ENCODE measurements at places on chromosomes 5 and 9.
A peak's percentile ranks its signal among the peaks of the same experiment; 100 is the strongest.

GRCh38 chr9:134497283-134497860 lies 144.2 kb upstream of the COL5A1 start:
- no peak for DNase-seq

GRCh38 chr5:926417-927171 lies 33.9 kb downstream of the TRIP13 start:
- DNase-seq = no peak

DNA sequence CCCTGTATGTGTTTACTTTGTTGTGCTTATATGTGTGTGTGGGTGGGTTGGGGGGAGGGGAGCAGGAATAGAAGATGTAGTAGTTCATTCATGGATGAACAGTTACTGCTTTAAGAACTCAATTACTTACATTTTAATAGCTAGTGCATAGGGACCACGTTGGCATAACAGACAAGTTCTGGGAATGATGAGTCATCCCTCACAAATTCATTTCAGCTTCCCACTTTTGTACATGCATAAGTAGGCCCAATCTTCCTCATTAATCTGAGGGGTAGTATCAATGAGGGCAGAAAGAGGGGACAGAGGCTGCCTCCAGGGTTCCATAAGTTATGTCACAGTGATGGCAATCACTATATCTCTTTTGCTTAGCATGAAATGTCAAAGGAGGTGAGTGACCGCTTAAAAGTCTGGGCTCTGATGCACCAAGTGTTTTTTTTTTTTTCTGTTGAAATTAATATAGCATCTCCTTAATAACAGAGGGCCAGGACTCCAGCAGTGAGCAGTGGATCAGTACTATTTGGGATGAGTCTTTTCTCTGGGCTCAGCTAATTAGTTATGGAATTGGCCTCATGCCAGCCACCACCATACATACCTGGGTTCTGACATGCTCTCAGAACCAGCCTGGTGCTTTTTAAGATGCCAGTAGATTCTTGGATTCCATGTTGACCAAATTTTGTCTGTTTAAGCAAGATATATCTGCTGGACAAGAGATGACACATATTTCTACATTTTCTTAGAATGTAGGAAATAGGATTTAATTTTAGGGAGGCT lies 37.1 kb downstream of the PRDM6 start:
- no peak for DNase-seq

DNA sequence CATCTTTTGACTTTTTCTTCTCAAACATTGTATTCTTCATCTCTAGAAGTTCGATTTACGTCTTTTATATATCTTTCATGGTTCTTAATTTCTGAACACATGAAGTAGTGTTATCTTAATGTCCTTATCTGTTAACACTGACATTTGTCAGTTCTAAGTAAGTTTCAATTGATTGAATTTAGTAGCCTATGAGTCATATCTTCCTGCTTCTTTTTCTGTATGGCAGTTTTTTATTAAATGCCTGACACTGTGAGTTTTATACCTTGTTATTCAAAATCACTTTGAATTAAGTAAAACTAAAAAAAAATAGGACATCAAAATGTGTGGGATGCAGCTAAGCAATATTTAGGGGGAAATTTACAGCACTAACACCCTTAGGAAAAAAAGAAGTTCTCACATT lies 707.0 kb upstream of the ACO1 start:
- DNase-seq = no peak

- DNase-seq = no peak
Observed at GRCh38 chr9:135267191-135267809, 179.8 kb downstream of the OLFM1 start.

- no peak for DNase-seq
Observed at GRCh38 chr5:127400539-127400938, 109.9 kb downstream of the MEGF10 start.

DNA sequence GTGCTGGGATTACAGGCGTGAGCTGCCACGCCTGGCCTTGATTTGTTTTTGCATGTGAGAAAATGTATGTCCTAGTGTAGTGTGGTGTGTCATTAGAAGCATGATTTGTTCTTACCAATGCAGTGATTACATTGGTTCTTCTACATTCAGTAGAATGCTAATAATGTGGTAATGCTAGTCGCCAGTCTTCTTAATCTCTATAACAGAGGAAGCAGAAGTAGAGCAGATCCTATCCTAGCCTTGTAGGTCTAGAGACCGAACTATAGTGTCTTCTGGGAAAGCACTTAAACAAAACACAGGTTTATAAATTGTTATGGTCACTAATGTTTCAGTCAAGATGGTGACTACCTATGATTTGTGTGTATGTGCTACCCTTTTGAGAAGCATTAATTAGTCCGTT lies 197.5 kb upstream of the DMRT1 start:
- no peak for DNase-seq

DNA sequence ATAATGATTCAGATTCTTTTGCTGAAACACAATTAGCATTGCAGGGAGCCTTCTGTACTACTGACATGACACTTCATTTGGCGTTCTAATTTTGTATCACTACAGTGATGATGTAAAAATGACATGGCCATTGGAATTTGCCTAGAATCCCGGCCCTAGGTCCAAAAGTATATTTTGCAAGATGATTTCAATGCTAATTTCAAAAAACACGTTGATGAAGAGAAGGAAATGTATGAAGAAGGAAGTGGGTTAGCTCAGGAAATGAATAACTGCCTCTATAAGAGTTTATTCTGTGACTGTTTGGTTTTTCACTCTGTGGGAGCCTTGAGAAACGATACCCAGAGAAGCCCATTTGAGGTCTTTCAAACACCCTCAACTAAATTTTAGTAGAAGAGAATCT lies 59.3 kb downstream of the OSTF1 start:
- no peak for DNase-seq

DNA sequence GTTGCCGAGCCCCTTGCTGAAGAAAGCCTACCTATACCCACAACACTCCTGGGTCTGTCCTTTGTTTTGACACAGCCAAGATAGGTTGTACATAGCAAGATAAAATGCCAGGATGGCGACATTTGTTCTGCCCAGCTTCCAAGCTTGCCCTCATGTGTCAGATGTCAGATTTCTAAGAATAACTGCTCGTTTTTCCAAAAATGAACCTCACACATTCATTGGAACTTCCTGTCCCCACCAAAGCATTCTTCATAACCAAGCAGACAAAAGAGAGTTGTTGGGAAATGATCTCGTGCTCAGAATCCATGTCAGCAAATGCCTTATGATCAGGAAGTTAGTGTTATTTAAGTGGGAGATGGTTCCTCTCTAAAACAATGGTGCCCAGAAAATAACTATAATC lies 210.1 kb downstream of the ZNF608 start:
- DNase-seq = no peak

GRCh38 chr5:126139086-126139485 lies 284.1 kb upstream of the GRAMD2B start:
- DNase-seq = no peak

GRCh38 chr5:116492016-116492623 lies 82.5 kb downstream of the SEMA6A start:
- DNase-seq = no peak

DNA sequence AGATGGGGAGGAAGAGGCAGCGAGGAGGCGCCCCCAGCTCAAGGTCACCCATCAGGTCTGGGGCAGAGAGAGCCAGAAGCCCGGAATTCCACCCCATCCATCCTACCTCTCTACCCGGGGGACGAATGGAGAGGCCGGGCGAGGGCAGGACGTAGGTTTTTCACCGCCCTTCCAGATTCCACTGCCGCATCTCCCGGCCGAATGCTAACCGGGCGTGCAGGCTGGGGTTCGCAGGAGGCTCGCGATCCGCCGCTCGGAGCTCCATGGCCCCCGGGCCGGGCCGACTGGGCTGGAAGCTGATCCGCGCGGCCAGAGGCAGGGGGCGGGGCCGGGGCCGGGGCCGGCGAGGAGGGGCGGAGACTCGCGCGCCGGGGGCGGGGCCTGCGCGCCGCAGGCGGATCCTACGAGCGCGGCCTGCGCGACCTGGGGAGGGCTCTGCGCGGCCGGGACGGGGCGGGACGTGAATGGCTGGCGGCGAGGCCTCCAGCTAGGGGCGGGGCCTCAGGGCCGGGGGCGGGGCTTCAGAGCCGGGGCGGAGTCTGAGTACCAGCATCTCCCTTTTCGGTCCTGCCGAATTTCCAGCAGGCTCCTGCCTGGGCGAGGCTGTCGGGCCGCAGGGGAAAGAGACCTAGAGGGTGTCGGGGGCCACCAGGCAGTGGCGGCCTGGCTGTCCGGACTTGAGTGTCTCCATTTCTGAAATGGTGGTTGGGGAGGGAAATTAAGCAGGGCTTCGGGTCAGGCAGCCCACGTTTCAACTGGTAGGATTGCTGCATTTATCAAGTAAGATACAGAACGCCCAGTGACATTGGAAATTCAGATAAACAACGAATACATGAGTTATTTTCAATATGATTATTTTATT lies at the start of gene ST6GALNAC4:
Gene ST6GALNAC4, minus strand, starts transcription at position 322 of the 862 bp plus-strand sequence. CDS start 622 bp downstream, outside the sequence.
- peak; percentile 97 for DNase-seq

- DNase-seq = no peak
Observed at GRCh38 chr5:109196087-109196822, 213.5 kb downstream of the PJA2 start.

DNA sequence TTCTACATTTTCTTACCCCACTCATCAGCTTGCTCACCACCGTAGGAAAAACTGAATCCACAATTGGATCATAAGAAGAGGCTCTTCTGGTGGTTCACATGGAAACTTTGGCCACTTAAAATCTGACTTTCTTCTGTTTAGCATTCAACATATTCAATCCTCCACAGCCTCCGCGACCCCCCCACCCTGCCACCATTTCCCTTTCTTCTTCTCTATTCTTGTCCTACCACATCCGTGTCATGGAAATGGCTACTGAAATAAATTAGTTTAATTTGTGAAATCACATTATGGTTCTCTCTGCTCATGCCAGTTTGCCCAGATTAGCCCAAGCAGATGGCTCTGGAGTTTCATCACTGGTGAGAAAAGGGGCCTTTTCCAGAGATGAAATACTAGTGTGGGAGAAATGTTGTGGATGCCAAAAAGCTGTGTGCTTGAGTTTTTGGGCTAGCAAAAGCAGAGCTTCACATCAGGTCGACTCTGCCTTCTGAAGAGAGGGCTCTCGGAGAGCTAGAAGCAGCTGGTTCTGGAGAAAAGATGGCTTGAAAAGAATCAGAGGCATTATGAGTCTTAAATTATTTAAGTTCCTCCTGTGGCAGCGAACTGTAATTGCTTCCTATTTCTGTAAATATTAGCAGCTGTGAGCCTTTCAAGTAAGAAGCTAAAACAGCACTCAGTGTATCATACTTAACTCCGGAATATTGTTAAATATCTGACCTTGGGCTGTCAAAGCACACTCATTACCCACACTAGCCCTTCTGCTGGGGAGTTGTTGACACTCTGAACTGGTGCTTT lies 107.1 kb downstream of the MAT2B start:
- no peak for DNase-seq

DNA sequence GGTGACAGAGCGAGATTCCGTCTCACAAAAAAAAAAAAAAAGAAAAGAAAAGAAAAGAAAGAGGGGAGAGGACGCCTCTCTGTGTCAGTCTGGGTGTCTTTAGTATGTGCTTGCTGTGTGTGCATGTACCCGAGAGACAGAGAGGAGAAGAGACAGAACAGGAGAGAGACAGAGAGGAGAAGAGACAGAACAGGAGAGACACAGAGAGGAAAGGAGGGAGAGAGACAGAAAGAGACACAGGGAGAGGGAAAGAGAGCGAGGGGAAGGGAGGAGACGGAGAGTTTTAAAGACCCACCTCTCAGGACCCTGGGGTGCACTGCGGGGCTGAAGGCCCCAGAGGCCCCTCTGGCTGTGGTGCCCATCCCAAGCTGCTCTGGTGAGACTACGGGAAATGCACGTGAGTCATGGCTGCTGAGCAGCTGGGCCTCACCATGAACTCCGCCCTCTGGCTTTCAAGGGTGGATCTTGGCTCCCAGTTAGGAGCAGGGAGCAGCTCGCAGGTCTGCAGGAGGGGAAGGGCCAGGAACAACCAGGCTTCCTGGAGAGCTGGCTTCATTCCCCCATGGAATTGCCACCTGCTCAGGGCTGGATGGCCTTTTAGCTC lies 7.9 kb downstream of the SLC6A3 start:
- DNase-seq = no peak

DNA sequence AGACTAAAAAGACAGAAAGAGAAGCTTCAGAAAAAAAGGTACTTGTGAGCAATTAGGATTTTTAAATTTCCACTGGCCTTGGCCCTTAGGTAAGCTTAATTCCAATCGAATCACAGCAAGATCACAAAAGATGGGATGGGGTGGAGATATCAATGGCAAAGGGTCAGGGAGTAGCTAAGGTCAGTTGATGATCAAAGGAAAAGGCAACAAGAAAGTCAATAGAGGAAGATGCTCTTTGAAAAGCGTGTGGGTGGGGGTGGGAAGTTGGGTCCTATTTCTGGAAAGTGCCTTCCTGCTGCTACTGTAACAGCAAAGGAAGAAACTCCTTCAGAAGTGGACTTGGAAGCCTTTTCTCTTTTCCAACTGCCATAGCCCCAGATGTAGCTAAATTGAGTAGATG lies 7.3 kb downstream of the C1QTNF3 start:
- no peak for DNase-seq

GRCh38 chr9:117407436-117408022 lies 7.3 kb downstream of the ASTN2 start:
- DNase-seq = no peak

DNA sequence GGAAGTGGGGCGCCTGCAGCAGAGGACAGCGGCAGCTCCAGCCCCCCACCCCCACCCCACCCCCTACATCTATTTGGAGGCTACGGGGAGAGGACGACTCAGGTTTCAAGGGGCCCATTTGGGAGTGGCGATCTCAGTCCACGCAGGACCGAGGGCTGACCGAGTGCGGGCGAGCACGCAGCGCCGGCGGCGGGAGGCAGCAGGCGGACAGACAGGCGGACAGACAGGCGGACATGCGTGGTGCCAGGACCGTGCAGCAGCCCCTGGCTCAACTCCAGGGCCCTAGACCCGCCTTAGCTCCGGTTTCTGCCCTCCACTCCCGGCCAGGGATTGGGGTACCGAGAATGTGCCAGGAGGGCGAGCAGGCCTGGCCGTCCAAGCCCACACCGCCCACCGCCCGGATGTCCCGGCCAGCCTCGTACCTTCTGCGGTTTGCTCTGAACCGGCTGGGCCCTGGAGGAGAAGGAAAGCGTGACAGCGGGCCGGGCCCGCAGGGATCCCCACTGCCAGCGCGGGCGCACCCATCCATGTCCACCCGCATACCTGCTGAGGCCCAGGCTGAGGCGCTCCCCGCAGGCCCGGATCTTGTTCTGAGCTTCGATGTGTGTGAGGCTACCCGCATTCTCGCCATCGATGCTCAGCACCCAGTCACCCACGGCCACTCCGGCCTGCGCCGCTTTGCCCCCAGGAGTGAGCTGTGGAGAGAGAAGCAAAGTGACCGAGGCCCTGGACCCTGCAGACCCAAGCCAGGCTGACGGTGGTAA lies 5.2 kb downstream of the PDLIM7 start:
- DNase-seq = no peak

- no peak for DNase-seq
Observed at GRCh38 chr5:155455791-155456514, 442.4 kb downstream of the KIF4B start.

DNA sequence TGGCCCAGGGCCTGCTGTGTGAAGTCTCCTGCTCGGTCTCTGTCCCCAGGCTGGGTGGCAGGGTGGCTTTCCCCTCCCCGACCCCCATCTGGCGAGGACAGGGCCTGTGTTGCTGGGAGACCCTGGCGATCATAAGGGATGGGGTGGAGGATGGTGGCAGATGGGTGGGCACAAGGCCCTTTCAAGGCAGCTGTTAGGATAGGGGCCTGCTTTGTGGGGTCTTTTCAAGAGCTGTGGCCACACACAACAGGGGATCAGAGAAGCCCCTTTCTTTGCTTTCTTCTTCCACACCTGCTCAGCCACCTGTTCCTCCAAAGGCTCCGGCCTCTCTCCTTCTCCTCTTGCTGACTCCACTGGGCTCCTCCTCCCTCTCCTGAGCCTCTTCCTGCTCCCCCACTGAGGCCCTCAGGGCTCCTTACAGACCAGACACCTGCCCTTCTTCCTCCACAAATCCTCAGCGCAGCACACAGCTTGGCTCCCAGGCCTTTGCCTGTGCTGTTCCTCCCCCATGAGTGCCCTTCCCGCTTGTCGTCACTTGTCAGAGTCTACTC lies 15.0 kb upstream of the NEURL1B start:
- DNase-seq = no peak

All from adrenal gland (tissue), 19 donors.